ENCODE measurements at places on chromosomes 5 and 9.

DNA sequence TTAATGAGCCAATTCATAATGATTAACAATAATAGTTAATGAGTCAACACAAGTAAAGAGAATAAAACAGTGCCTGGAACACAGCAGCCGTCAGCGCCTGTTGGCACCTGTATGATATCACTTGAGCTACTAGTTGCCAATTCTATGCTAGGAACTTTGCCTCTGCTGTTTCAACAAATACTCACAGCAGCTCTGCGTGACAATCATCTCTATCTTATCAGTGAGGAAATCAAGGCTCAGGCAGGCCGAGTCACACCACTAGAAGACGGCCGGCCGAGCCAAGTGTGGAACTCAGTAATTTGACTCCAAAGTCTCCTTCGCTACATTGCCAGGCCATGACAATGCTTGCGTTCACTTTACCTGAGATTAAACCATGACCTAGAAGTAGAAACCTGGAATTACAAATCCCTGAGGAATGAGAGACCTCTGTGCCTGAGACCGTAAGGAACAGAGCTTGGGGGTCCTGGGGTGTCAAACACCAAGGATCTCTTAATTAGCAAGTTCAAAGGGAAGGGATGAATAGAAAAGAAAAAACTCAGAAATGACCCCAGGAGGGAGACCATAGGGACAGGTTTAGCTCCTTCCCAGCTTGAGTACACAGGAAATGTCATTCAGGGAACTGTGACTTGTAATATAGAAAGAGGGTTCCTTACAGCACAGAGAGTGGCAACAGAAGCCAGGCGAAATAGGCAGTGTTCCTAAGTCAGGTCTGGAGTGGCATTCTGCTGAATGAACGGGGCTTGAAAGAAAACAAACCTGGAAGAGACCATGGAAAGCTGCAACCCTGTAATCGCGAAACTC is 109.1 kb downstream of the SUSD1 start:
- no peak for DNase-seq

- no peak for DNase-seq
Observed at GRCh38 chr5:5658226-5658625, 235.7 kb downstream of the ICE1 start.

- no peak for DNase-seq
Observed at GRCh38 chr9:116162241-116162781, 8.7 kb downstream of the PAPPA start.

DNA sequence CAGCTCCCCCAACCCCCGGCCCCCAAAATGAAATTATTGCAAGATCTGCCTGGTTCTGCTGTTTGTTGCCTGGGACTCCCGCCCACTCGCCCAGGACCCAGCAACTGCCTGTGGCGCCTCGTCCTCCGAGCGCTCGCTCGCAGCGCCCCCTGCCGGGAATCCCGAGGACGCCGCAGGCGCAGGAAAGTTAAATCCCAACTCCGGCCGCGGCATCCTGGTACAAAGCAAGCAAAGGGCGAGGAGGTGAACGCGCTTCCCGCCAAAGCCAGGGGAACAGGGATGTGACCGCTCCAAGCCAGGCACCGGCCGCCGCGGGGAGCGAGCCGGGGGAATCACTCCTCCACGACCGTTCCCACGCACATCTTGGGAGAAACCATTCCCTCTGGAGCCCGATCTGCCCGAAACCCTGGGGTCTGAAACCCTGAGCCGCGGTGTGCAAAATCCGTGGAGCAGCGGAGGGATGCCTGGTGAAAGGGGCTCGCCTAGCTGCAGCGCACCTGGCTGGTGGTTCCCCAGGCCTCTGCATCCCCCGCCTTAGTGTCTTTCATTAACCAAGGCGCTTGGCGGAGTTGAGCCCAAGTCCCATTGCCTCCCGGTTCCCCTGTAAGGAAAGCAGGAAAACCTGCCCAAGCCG is 1.3 kb downstream of the SEMA5A start:
- peak; percentile 66 for DNase-seq

DNA sequence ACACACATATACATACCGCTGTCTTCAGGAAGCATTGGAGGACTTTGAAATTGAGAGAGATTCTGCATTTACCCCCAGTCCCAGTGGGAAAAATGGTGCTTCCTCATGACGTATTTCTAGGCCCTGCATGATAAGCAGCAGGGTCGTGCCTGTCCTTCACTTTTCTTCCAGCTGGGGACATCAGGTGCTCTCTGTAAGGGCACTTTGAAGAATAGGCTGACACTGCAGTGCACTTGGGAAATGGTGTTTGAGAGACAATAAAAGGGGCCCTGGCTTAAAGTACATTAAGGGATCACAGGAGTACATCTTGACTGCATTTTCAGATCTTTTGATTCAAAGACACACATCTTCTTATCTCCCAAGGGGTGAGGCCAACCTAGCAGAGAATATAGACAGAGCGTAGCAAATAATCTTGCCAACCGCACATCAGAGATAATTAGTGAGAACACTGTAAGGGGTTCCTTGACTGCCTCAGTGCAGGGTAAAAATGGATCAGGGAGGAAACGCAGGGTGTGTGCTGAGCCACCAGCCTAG is 437.9 kb downstream of the CSNK1G3 start:
- DNase-seq: no peak

Measured in activated CD4-positive, alpha-beta T cell treated with anti-CD3 and anti-CD28 coated beads, Interleukin-2, Interleukin-6, amounts not matched to agents 100 ng/mL and 50 ng/mL, durations not matched to agents 16 hours and 8 hours (primary cell).